ENCODE measurements at places on chromosomes 3 and 15.

DNA sequence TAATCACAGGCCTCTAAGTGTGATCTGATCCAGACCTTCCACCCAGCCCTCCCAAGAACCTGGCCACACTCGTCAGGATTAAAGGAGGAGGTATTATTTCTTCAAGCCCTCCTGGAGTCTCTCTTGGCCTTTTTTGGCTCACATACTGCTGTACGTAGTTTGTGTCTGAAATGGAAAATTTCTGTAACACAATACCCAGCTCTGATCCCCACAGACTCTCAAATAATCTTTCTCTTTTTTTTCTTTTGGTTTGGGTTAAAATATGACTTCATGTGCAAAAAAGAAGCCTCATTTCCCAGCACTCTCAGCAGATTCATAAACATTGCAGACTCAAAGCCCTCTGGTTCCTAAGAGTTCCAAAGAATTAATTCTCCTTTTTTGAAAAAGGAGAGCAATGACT is 96.5 kb upstream of the PHLDB2 start:
- no peak for DNase-seq

DNA sequence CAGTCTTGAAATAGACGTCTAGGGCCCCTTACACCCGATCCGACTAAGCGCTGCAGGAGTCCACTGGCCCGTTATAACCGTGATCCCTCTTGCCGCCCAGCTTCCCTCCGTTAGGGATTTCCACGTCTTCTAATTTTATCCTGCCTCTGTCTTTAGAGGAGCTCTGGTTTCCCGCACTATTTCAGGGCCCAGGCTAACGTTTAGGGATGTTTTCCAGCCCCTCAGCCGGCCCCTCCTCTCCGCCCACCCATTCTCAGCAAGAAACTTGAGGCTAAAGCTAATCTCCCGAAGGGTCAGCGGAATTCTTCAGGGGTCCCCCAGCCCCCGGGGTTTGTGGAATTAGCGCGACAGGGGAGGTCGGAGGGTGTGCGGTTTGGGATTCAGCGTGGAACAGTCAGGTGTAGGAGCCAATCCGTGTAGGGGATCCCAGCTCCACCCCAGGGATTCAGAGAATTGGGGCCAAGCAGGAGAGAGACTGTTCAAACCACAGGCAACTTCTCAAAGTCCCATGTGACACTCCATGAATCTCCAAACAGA is 1.6 kb downstream of the PTX3 start:
- no peak for DNase-seq

DNA sequence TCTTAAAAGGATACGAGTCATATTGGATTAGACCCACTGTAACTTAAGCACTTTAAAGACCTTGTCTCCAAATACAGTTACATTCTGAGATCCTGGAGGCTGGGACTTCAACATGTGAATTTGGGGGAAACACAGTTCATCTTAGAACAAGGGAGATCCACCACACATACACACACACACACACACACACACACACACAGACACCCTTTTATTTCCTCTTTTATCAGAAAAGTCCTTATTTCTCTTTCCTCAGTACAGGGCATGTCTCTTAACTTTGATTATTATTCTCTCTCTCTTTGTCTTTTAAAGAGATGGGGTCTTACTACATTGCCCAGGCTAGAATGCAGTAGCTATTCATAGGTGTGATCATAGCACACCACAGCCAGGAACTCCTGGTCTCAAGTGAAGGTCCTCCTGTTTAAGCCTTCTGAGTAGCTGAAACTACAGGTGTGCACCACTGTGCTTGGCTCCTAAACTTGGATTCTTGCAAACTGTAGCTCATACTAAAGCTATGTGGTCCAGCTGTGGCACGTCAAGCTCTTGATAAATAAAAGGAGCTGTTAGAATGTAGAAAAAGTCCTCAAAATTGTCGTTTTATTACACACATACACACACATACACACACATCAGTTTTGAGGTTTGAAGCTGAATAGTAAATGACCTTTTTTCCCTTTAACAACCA is 7.4 kb downstream of the GOLM2 start:
- no peak for DNase-seq

DNA sequence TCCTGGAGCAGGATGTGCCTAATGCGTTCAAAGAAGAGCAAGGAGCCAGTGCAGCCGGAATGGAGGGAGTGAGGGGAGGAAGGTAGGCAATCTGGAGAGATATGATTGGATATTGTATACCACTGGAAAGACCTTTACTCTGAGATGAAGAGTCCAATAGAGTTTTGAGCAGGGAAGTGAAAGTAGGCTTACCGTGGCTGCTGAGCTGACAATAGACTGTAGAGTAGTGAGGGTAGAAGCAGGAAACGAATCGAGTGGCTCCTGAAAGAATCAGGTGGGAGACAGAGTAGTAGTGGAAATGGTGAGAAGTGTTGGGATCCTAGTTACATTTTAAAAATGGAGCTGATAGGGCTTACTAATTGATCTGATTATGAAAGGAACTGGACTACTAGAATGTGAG is 51.8 kb upstream of the NUDT16 start:
- DNase-seq: no peak

DNA sequence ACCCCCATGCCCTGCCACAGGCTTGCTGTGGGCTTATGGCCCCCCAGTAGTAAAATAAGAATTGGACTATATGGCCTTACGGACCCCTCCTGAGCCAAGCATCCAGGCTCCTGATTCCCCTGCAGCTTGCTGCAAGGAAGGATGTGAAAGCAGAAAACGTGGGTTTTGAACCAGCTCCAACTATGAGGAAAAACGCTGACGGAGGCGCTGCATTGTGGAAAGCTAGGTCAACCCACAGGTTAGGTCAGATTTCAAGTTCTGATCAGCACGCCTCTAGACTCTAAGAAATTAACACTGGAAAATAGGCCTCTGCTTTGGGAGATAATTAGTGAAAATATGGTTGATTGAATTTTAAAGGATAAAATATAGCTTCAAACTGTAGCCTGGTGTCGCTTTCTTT is 195.4 kb upstream of the HES1 start:
- DNase-seq: no peak

DNA sequence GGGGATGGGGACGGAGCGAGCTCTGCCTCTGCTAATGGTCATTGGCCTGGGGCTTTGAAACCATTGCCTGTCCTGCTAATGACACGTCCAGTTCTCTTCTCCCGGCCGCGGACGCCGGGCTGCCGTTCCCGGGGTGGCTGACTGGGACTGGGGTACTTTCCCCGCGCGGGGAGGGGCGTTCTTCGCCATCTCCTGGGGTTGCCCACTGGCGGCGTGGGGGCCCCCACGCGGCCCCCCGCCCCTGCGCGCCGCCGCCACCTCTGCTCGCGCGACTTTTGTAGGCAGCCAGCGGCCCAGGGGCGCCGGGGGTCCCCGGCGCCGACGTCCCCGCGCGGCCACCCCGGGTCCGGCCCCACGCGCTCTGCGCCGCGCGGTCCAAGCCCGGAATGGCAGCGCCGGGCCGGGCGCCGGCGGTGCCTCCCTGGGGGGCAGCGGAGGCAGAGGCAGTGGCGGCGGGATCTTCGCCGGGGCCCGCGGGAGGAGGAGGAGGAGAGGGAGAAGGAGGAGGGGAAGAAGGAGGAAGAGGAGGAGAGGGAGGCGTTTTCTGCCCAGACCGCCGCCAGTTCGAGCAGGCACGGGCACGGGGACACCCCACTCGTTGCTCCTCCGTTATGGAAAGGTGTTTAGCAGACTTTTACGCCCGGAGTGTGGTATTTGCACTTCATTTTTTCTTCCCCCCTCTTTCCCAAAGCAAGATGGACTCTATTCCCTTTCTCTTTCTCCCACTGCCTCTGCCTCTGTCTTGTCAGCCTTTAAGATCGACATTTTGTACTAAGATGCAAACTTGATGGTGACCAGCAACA is 2.3 kb downstream of the BBX start:
- peak; percentile 52 for DNase-seq

DNA sequence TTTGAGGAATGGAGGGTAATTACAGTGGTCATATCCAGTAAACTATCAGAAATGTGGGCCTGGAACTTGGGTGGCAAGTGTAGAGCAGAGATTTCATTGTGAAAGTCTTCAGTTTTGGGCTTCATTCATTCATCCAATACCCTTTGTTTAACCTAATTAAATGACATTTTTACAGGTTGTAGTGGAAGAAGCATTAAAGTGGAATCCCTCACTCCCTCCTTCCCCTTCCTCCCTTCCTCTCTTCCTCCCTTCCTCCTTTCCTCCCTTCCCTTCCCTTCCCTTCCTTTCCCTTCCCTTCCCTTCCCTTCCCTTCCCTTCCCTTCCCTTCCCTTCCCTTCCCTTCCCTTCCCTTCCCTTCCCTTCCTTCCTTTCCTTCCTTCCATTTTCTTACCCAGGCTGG is 219.3 kb downstream of the PDCD6IP start:
- no peak for DNase-seq

Measured in stimulated activated naive CD8-positive, alpha-beta T cell treated with anti-CD3 and anti-CD28 coated beads, Interleukin-15, Interleukin-2, amounts not matched to agents 100 U/mL and 50 U/mL, for 24 hours (primary cell).